ENCODE measurements at places on chromosomes 11 and 22. TPM values are rescaled to one million over a fixed set of nuclear protein-coding genes. Genes with fewer than 3 reads are reported as not detected.

- DNase-seq: no peak
Observed at GRCh38 chr11:110837603-110838002, 125.4 kb upstream of the ARHGAP20 start.

DNA sequence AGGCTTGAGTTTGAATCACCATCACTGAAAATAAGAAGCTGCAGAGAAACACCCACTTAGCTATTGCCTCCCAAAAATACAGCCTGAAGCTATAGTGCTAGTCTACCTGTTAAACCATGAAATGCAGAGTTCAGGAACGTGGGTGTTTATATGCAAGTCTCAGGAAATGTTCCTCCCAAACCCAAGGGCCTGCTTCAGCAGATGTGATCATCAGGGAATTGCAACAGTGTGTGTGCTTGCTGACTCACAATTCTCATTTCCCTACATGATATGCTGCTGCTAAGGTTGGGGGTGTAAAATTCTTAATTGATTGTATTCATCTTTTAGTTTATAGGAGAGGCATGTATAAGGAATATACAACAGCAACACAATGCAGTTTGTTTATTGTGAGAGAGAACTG is 49.6 kb downstream of the NUP98 start:
- no peak for DNase-seq

DNA sequence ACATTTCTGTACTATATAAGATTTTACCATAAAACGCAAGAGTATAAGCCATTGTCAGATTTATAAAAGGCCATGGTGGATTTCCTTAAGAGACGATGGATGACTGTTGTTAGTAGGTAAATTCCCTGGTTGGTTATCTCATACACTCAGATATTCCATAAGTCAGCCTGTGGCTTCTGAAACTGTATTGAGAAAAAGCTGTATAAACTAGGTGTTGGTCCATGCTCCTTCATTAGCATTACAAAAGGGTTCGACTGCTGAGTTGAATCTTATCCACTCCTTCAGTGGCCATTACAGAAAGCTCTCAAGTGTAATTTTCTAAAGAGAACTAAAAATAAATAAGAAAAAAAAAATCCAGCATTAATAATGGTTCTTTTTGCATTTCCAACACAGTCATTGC is 5.3 kb downstream of the GRAP2 start:
- DNase-seq: no peak

DNA sequence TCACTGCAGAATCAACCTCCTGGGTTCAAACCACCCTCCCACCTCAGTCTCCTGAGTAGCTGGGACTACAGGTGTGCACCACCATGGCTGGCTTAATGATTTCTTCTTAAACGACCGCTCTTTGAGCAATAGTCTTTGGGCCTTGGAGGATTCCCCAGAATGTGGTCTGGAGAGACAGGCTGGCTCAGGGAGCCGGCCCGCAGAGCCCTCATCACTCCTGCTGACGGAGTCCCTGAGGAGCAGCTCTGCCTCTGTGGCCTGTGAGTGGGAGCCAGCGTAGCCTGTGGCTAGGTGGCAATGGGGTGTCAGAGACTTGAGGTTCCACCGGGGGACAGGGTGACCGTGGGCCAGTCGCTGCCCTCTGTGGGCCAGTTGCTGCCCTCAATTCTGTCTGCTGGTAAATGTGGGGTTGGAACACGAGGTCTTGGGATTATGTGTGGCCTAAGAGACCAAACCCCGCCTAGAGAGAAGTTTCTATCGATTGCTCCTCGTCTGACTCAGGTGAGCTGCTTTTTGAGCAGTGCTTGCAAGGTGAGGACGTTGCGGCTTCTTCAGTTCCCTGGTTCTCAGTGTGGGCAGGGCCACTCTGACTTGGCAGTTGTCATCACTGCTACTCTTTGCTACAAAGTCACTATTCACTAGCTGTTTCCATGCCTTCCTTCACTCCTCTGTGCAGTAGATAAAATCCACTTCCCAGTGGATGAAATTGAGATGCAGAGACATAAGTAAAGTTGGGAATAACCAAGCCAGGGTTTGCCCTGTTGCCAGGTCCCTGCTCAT is 124.8 kb upstream of the NECTIN1 start:
- DNase-seq: no peak

Gene MS4A7
- total RNA-seq: 16.0 TPM

Gene KLHDC7B
- not detected for total RNA-seq

Gene SOX6
- 14.3 TPM for total RNA-seq
